ENCODE measurements at places on chromosomes 4 and X.

GRCh38 chrX:118773782-118774181 is 46.4 kb downstream of the IL13RA1 start:
- DNase-seq = no peak

DNA sequence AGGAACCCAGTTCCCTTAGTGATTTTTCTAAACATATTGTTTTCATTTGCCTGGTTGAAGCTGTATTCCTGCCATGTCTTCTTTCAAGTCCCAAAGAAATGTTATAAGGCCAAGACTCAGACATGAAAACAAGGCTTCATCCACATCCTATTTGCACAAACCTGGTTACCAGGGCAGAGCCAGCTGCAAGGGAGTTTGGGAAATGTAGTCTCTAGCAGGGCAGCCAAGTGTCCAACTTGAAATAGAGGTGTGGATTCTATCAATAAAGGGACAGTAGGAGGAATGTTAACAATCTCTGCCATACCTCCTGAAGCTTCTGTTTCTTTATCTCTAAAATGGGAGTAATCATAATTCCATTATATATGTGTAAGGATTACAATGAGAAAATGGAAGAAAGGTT is 56.6 kb downstream of the INTS12 start:
- DNase-seq = no peak

DNA sequence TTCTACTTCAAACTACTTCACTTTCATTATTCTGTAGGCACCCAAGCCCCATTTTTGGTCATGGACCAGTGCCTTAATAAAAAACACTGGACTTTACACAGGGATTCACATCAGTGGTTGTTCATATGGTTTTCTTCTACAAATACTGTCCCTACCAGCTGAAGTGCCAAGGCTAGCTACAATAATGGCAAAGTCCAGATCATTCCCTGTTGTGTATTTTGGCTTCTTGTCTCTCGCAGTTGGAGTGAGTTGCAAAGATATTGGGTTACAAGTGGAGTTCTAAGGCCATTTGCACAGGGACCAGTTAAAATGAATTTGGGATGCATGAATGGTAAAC is 16.7 kb upstream of the ANKRD17 start:
- no peak for DNase-seq

GRCh38 chr4:77636902-77637301 is 31.3 kb downstream of the CXCL13 start:
- DNase-seq = no peak

All from GM06990 (cell line).